ENCODE measurements at places on chromosomes 2 and 18. TPM values are rescaled to one million over a fixed set of nuclear protein-coding genes. Genes with fewer than 3 reads are reported as not detected.

The RAMP1 gene
- 14.1 TPM for polyA plus RNA-seq

The SERPINB3 gene
- 46.5 TPM for polyA plus RNA-seq

The LIPG gene
- 0.76 TPM for polyA plus RNA-seq

The CCDC121 gene
- 2.4 TPM for polyA plus RNA-seq

The MAPRE3 gene
- 12.3 TPM for polyA plus RNA-seq

The ANKRD30BL gene
- polyA plus RNA-seq: not detected

The KCNIP3 gene
- 3.1 TPM for polyA plus RNA-seq

The RGPD4 gene
- polyA plus RNA-seq: not detected

Measured in stomach (tissue), 19 donors.